Calu3 (cell line): ENCODE measurements at places on chromosomes 13 and 19.

- peak; percentile 27 for DNase-seq
Observed at GRCh38 chr19:18282021-18282787, 782 bp upstream of the JUND start.

DNA sequence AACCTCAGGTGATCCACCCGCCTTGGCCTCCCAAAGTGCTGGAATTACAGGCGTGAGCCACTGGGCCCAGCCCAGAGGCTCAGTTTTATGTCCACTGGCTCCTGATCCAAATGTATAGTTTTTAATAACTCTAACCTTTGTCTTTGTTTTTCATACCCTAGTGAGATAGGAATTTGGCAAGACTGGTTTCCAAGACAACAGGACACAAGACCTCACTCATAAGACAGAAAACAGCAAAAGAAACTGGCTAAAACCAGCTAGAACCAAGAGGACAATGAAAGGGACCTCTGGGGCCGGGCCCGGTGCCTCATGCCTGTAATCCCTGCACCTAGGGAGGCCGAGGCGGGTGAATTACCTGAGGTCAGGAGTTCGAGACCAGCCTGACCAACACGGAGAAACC lies 27.6 kb downstream of the CPT1C start:
- DNase-seq: no peak

- DNase-seq: no peak
Observed at GRCh38 chr13:96191367-96191766, 101.5 kb downstream of the HS6ST3 start.

DNA sequence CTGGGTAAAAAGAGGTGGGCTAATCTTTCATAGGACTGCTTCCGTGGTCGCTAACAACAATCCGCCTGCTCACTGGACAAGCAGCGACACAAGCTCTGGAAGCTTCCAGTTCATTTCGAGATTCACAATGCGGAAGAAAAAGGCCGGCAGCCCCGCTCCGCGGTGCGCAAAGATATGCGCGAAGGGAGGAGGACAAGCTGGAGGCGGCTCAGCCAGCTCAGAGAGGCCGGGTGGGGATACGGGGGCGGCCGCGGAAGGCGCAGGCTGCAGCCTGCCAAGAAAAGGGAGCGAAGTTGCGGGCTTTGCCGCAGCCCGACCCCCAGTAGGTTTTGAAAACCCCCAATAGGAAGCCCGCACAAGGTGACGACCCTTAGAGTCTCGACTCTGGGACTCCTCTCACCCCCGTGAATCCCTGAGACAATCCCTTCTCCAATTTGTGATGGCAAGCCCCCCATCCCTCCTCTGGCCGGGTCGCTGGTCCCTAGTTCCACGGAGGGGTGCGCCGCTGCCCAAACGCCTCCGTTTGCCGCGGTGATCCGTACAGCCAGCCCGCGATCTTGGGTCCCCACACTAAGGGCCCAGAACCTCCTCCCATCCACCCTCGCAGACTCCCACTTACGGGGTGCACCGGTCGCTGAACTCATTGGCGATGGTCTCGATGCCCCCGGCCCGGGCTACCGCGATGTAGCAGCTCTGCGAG lies 697 bp downstream of the HSPH1 start:
- peak; percentile 20 for DNase-seq

DNA sequence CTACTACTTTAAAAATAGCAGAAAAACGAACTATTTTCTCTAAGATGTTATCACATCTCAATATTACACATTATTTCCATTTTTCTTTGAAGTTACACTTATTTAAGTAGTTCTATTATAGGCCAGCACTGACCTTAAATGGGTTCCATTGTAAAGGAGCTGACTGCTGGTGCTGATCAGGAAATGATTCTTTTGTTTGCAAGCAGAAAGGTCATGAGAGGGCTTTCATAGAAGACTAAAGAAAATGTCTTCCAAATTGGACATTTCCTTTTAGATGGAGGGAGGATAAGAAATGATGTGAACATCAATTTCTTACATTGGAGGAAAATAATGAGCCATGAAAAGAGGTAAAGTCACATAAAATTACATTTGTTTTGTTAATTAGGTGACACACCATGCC lies 96.2 kb downstream of the SUCLA2 start:
- no peak for DNase-seq

GRCh38 chr13:57311009-57311586 lies 144.1 kb downstream of the PRR20E start:
- no peak for DNase-seq

DNA sequence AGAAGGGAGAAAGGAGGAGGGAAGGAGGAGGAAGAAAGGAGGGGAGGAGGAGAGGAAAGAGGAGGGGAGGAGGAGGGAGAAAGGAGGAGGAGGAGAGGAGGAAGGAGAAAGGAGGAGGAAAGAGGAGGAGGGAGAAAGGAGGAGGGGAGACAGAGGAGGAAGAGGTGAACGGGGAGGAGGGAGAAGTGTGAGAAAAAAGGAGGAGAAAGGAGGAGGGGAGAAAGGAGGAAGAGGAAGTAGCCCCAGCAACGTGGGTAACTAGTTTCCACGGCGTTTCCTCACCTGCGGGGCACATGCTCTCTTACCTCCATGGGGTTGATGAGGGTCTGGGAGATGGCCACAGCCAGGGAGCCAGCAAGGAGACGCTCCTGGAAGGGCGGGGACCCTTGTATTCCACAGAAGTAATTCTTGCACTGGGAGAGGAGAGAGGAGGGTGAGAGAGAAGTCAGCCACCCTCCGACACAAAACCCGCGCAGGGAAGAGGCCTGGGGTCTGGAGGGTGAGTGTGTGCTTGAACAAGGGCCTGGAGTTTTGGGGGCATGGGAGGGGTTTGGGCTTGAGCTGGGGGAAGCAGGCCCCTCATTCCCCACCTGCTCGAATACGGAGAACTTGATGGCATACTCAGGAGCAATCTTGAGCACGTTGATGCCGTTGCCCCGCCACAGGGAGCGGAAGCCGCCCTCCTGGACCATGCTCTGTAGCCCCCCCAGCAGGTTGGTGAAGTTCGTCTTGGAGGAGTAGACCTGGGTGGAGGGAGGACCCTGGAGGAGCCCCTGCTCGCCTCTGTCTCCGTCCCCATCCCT lies 3.9 kb downstream of the SLC25A41 start:
- DNase-seq: no peak

GRCh38 chr13:39035799-39036198 lies 2.1 kb downstream of the PROSER1 start:
- no peak for DNase-seq

- no peak for DNase-seq
Observed at GRCh38 chr13:76799696-76800095, 86.5 kb downstream of the KCTD12 start.

DNA sequence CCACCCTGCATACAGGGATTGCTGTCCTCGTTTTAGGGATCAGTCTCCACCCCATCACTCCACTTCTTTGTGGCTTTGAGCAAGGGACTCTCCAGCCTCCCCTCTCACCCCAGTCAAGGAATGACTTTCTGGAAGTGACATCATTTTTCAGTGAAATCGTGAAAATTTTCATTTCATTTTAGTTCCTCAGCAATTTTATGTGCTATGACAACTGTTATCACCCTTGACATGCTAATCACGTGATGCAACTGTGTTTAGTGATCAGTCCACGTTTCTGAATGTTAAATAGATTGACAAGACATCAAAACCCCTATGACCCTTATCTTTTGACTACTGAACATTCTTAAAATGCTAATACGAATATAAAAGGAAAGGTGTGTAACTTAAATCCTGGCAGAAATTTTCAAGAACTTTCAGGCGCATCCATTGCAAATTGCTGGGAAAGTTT lies 8.0 kb downstream of the C19orf81 start:
- no peak for DNase-seq

- peak; percentile 46 for DNase-seq
Observed at GRCh38 chr19:13441810-13442512, 64.3 kb downstream of the CACNA1A start.

- DNase-seq: no peak
Observed at GRCh38 chr13:97278435-97279411, 56.6 kb downstream of the MBNL2 start.

DNA sequence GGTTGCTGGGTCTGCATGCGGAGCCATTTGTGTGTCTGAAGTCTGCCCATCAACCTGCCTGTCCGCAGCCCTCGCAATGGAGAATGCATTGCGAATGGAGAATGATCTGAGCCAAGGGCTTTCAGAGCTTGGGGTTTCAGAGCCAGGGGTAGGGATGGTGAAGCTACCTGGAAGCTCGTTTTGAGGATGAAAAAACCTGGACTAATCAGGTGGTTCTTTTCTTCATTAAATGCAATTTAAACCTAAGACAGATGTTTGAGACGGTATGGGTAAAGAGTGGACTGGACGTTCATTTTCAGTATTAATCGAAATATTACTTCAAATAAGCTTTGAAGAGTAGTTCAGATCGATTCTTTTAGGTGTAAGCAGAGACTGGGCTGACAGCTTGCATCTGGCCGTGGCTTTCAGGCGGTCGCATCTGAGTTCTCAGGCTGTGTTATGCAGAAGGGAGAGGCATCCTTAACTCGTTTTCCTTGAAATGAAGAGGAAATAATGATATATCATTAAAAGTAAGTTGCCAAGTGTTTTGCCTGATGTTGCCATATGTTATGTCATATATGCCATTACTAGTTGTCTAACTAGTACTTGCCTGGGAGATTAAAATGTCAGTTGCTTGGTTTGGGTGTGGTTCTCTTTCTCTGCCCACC lies 801 bp downstream of the MCF2L start:
- no peak for DNase-seq

- no peak for DNase-seq
Observed at GRCh38 chr13:93700115-93700514, 473.5 kb downstream of the GPC6 start.

- DNase-seq: no peak
Observed at GRCh38 chr13:106961216-106961615, 393.3 kb upstream of the ARGLU1 start.

DNA sequence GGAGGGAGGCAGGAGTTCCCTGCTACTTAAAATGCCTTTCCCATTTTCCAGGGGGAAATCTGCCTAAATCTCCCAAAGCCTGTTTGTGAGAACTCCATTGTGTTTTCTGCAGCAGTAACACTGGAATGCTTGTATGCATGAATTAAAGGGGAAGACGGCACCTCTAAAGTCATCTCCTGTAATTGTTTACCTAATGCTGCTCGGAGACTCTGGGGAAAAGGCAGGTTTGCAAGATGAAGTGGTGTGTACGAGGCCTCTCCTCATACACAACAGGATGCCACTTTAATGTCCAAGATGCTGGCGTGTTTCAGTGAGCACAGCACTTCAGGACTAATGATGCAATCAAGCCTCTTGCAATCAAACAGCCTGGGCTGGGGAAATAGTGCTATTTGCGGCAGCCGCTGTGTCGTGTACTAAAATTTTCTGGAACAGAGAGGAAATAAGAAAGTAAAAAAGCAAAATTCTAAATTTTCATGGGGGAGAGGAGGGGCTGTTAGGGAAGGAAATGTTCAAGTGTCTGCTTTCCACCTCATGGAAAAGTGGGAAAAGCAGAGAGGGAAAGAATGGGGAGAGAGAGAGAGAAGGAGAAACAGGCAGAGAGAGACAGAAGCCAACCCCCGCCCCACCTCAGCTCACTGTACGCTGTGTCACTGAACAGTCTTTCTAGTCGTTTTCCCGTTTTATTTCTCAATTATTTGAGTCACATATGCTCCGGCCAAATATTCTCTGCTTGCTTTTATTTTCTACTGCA lies 32.9 kb downstream of the TSHZ3 start:
- no peak for DNase-seq

DNA sequence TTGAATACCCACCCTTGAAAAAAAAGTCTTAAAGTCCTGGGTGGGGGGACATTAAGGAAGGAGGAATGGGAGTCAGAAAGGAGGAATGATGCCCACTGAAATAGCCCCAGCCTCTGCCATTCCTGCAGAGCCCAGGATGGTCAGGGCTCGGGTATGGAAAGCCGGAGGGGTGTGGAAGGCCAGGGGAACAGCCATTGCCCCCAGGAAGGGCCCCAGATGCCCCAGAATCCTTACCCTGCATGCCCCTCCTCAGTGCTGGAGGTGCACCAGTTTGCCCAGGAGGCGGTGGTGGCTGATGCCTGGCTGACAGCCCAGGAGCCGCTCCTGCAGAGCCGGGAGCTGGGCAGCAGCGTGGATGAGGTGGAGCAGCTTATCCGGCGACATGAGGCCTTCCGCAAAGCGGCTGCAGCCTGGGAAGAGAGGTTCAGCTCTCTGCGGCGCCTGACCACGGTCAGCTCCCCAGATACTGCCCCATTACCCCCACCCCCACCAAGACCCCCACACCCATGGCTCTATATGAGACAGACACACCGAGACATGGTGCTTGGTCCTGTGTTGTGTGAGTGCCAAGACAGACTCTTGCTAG lies 10.7 kb upstream of the SHKBP1 start:
- DNase-seq: no peak

DNA sequence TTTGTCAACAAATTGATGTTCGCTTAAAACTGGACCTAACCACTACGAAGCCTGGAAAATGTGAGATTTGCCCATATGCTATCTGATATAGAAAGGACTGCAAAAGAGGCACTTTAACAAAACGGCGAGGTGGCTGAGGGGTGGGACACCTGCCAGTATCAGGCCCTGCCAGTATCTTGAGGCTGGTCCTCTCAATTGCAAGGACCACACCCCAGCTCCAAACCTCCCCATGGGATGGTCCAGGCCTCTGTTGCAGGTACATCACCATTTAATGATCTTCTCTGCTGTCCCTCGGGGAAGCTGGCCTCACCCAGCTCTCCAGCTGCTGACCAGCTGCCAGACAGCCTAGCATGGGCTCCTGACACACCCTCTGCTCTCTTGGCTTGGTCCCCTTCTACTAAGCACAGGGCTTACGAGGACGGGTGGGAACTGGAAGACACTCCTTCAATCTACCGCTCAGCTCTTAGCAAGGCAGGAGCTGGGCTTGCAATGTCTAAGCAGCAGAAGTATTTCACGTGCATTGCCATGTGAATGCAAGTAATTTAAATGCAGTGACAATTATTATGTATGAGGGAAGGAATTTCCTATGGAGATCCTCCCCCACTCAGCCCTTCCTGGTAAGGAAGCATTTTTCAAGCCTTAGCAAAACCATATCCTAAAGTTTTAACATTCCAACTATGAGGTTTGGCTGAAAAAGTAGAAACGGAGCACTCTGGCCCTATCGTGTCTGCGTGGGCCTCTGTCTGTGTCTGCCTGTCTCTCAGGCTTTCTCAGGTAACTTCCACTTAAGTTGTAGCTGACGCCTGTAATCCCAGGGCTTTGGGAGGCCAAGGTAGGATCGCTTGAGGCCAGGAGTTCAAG lies 63.9 kb downstream of the LATS2 start:
- DNase-seq: no peak

DNA sequence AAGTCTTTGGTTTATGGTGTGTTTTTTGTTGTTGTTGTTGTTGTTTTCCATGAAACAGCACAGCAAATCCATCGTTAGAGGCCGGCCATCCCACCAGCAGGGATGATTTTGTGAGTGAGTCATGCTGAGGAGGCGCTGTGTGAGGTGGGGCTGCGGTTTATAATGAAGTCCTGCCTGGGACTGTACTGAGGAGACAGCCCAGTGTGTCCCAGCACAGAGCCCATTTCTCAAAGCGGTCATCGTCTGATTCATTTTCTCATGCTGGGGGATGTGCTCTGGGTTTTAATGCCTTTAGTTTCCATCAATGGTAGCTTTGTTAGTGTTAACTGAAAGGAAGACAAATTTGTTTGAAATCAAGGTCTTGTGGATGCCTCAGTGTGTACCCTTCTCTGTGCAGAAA lies 129.3 kb upstream of the SERP2 start:
- DNase-seq: no peak
